ENCODE measurements at places on chromosomes 1 and 21.

- no peak for DNase-seq
Observed at GRCh38 chr21:35510957-35511695, 462.0 kb upstream of the RUNX1 start.

- peak; percentile 94 for DNase-seq
Observed at GRCh38 chr1:46489638-46490405, at the start of gene DMBX1. DMBX1 (plus strand) TSS chr1:46489836; CDS start chr1:46507011, 17,175 bp downstream.

DNA sequence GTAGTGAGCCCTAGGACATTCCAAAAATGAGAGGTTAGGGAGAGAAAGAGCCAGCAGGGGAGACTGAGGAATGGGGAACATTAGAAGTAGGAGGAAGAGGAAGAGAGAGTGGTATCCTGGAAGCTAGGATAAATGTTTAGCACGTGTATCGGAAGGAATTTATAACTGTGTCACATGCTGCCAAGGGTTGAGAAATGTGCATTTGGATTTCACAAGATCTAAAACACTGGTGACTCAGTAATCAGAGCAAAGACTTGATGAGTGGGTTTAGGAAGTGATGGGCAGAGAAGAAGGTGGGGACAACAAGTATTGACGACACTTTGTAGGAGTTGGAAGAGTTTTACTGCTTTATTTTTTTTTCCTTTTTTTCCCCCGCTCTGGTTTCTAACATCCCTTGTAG, 193.9 kb downstream of the FMN2 start:
- no peak for DNase-seq

GRCh38 chr1:167881786-167882185, 32.1 kb downstream of the ADCY10 start:
- no peak for DNase-seq

- DNase-seq = no peak
Observed at GRCh38 chr1:77540501-77541161, 141.8 kb downstream of the ZZZ3 start.

DNA sequence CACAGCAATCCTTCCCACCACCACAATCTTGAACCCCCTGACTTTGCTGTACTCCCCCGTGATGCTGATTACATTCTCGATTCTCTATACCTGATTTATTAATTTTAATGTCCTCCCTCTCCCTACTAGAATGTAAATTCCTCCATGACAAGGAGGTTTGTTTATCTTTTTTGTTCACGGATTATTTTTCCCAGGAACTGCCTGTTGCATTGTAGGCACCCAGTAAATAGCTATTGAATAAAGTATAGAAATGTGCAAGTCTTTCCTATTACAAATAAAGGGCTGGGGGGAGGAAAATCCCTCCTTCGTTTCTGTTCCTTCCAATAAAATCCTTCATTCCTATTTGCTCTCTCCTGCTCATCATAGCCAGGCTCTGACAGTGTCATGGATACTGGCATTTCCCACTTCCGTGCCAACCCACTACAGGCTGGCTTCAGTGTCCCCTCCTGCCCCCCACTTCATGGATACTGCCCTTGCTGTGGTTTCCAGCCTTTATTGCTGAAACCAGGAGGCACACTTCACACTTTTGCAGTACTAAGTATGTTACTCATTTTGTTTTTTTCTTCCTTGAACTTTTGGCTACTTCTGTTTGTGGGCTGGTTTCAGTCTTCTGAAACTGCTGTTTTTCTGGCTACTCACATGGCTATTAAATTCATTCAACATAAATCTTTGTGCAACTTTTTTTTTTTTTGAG, 7.5 kb downstream of the KIF1B start:
- no peak for DNase-seq

GRCh38 chr1:242847390-242847993, 323.0 kb upstream of the PLD5 start:
- no peak for DNase-seq

Data from D721Med (cell line).